CMK (cell line): ENCODE measurements at places on chromosomes 2 and 18.

- no peak for DNase-seq
Measured at GRCh38 chr18:44238454-44238853, 442.2 kb upstream of the SETBP1 start.

DNA sequence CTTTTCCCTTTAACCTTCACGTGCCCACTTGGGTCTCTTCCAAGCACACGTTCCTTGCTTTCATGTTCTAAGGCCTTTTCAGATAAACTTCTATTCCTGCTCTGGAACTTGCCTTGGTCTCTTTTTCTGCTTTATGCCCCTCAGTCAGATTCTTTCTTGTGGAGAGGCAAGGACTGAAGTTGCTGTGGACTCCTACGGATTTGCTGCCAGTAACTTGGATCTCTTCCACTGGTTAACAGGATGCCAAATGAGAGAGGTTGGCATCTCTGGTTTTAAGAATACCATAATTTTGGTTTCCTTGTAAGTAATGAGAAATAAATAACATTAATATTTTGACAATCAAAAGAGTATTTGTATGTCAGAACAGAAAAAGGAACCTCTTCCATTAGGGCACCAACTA, 33.0 kb downstream of the COMMD1 start:
- no peak for DNase-seq

DNA sequence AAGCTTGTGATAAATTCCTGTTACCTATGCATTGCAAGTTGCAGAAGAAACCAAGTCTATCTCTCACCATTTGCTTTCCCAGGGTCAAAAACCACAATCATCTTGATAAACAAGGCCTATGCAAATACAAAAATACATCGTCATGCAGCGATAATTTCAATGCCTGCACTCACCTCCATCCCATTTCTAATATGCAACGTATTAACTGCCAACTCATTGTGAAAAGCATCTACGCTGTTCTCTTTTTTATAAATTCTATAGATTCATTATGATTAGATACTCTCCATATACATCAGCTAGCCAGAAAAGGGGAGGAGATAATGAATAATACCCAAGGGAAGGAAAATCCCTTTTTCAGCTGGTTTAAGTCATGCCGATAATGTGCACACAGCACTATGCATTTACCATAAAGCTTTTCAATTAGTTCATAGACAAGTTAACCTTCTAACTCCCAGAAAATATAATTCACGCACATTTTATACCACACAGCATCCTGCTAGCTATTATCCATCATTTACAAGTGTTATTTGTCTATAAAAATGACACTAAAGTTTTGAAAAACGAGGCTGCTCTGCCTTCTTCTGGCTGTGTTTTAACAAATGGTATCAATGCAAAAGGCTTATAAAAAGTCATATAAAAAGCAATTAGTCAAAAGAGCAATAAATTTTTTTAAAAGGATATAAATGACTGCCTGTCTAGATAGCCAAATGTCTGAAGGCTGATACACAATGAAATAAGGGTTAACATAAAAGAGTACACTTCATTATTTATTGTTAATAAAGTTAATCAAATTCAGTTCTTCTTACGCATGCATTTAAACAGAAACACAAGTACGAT, 77.6 kb downstream of the AFF3 start:
- DNase-seq, result no peak

- DNase-seq, result no peak
Measured at GRCh38 chr2:217429981-217430500, 570.2 kb upstream of the TNP1 start.
